Stimulated activated CD4-positive, alpha-beta T cell treated with anti-CD3 and anti-CD28 coated beads, Interleukin-2, amount 100 ng/mL, for 24 hours (primary cell): ENCODE measurements at places on chromosomes 3 and 15.

- no peak for DNase-seq
Observed at GRCh38 chr3:128351546-128351945, 115.1 kb downstream of the DNAJB8 start.

DNA sequence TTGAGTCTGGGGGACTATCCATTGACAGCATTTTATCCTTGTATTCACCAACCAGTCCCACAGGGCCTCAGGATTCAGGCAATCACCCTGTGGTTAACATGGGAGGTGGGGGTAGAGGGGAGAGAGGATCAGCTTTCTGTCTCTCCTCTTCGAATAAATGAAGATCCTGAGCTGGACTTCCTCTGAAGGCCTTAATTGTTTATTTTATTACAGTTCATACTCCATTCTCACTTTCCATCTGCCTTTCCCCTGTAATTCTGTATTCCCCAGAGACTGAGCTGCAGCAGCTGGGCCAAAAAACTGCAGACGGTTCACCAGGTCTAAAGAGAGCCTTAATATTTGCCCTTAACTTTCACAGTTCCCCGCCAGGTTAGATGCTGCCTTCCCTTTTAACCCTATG, 11.9 kb downstream of the TAGLN3 start:
- no peak for DNase-seq

- no peak for DNase-seq
Observed at GRCh38 chr3:49132437-49133225, at the start of gene LAMB2. LAMB2 (minus strand) TSS chr3:49133050; CDS start chr3:49132867, 183 bp downstream.

GRCh38 chr3:38404286-38404685, 49.4 kb upstream of the ACVR2B start:
- no peak for DNase-seq
